Gastrocnemius medialis (tissue), 4 donors: ENCODE measurements at places on chromosomes 1 and 21. TPM values are rescaled to one million over a fixed set of nuclear protein-coding genes. Genes with fewer than 3 reads are reported as not detected.

GRCh38 chr1:235074523-235075047 is 54.1 kb downstream of the TOMM20 start:
- DNase-seq: peak; percentile 70
- peak overlapping the region; percentile 32 for H3K4me3 ChIP-seq
- no peaks in the 10 kb centered on the region for H3K36me3 ChIP-seq
- H3K27me3 ChIP-seq: no peaks in the 10 kb centered on the region

DNA sequence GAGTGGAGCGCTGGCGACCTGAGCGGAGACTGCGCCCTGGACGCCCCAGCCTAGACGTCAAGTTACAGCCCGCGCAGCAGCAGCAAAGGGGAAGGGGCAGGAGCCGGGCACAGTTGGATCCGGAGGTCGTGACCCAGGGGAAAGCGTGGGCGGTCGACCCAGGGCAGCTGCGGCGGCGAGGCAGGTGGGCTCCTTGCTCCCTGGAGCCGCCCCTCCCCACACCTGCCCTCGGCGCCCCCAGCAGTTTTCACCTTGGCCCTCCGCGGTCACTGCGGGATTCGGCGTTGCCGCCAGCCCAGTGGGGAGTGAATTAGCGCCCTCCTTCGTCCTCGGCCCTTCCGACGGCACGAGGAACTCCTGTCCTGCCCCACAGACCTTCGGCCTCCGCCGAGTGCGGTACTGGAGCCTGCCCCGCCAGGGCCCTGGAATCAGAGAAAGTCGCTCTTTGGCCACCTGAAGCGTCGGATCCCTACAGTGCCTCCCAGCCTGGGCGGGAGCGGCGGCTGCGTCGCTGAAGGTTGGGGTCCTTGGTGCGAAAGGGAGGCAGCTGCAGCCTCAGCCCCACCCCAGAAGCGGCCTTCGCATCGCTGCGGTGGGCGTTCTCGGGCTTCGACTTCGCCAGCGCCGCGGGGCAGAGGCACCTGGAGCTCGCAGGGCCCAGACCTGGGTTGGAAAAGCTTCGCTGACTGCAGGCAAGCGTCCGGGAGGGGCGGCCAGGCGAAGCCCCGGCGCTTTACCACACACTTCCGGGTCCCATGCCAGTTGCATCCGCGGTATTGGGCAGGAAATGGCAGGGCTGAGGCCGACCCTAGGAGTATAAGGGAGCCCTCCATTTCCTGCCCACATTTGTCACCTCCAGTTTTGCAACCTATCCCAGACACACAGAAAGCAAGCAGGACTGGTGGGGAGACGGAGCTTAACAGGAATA is 4.2 kb downstream of the TFAP2E start:
- H3K4me3 ChIP-seq: peak overlapping the region; percentile 51
- H3K27ac ChIP-seq: no peak overlapping the region
- H3K27me3 ChIP-seq: peaks cover 55% of the 10 kb centered on the region
- no peak for DNase-seq
- no peaks in the 10 kb centered on the region for H3K4me1 ChIP-seq
- H3K36me3 ChIP-seq: no peaks in the 10 kb centered on the region

GRCh38 chr1:1599030-1599934 is 653 bp downstream of the FNDC10 start:
- no peak overlapping the region for H3K27ac ChIP-seq
- no peak overlapping the region for H3K4me3 ChIP-seq
- H3K27me3 ChIP-seq: peaks cover 34% of the 10 kb centered on the region
- DNase-seq: no peak

- no peaks in the 10 kb centered on the region for H3K4me1 ChIP-seq
- no peak overlapping the region for H3K4me3 ChIP-seq
- no peak overlapping the region for H3K27ac ChIP-seq
Observed at GRCh38 chr1:177977141-177977540, 7.3 kb upstream of the SEC16B start.

- H3K4me1 ChIP-seq: no peaks in the 10 kb centered on the region
- DNase-seq: no peak
- no peaks in the 10 kb centered on the region for H3K27me3 ChIP-seq
- no peaks in the 10 kb centered on the region for H3K36me3 ChIP-seq
Observed at GRCh38 chr1:12757836-12758235, 11.8 kb downstream of the CFAP107 start.

DNA sequence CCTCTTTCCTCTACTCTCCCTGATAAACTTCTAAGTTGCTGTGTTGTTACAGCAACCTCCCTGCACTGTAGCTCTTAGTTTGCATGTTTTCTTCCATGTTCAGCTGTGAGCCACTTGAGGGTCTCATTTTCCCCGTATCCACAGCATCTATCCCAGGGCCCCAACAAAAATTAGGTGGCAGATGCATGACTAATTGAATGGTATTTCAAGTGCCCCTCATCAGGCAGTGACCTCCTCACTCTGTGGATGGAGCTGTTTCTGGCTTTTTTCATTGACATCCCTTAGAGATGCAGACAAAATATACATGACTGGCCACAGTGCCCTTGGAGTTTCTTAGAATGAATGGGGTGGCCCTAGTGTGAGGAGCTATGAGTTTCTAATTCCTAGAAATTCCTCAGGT is 3.4 kb downstream of the CASQ2 start:
- no peaks in the 10 kb centered on the region for H3K36me3 ChIP-seq
- no peak for DNase-seq
- peak overlapping the region; percentile 69 for H3K27ac ChIP-seq

DNA sequence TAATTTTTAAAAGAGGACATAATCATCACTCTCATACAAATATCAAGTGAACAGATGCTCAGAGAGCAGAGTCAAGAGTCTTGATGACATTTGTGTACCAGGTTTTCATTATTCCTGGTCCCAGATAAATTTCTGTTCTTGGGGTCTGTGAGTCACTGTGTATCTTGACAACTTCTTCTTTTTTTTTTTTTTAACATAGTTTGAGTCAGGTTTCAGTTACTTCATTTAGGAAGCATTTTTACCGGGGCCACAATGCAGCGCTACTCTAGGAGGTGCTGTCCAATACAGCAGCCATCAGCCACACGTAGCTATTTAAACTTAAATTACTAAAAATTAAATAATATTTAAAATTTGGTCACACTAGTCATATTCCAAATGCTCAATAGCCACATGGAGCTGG is 188.1 kb upstream of the SAMSN1 start:
- no peak overlapping the region for H3K4me3 ChIP-seq
- no peaks in the 10 kb centered on the region for H3K4me1 ChIP-seq
- DNase-seq: no peak

DNA sequence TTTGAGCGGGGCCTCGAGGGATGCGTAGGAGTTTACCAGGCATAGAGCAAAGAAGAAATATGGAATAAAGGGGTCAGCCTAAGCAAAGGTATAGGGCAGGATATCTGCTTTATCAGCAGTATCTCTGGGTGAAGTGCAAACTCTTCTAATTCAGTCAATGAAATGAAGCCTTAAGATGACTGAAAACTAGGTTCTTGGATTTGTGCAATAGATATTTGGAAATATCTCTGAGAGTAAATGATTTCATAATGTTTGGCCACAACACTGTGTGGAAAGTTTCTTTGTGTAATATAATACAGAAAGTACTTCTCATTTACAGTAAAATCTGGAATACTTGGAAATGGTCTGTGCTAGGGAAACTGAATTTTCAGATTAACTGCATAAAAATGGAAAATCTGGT is 26.1 kb downstream of the KCNJ15 start:
- no peak overlapping the region for H3K4me3 ChIP-seq
- H3K27me3 ChIP-seq: no peaks in the 10 kb centered on the region
- H3K36me3 ChIP-seq: no peaks in the 10 kb centered on the region
- H3K27ac ChIP-seq: no peak overlapping the region
- H3K4me1 ChIP-seq: no peaks in the 10 kb centered on the region

- H3K27ac ChIP-seq: no peak overlapping the region
- H3K36me3 ChIP-seq: no peaks in the 10 kb centered on the region
- H3K27me3 ChIP-seq: no peaks in the 10 kb centered on the region
- no peak for DNase-seq
- no peak overlapping the region for H3K4me3 ChIP-seq
- H3K4me1 ChIP-seq: peaks cover 9% of the 10 kb centered on the region
Observed at GRCh38 chr1:7615138-7615537, 156.0 kb upstream of the VAMP3 start.

- no peaks in the 10 kb centered on the region for H3K4me1 ChIP-seq
- no peaks in the 10 kb centered on the region for H3K36me3 ChIP-seq
- H3K27me3 ChIP-seq: no peaks in the 10 kb centered on the region
- no peak overlapping the region for H3K4me3 ChIP-seq
Observed at GRCh38 chr1:151846062-151846568, 6.5 kb upstream of the C2CD4D start.

GRCh38 chr1:31523012-31523411 is 53.3 kb upstream of the TINAGL1 start:
- no peak overlapping the region for H3K4me3 ChIP-seq
- no peak overlapping the region for H3K27ac ChIP-seq
- H3K27me3 ChIP-seq: no peaks in the 10 kb centered on the region

- H3K4me1 ChIP-seq: peaks cover 5% of the 10 kb centered on the region
- H3K27me3 ChIP-seq: no peaks in the 10 kb centered on the region
- no peaks in the 10 kb centered on the region for H3K36me3 ChIP-seq
- no peak for DNase-seq
- no peak overlapping the region for H3K27ac ChIP-seq
Observed at GRCh38 chr21:16070207-16070651, 340.4 kb downstream of the USP25 start.

DNA sequence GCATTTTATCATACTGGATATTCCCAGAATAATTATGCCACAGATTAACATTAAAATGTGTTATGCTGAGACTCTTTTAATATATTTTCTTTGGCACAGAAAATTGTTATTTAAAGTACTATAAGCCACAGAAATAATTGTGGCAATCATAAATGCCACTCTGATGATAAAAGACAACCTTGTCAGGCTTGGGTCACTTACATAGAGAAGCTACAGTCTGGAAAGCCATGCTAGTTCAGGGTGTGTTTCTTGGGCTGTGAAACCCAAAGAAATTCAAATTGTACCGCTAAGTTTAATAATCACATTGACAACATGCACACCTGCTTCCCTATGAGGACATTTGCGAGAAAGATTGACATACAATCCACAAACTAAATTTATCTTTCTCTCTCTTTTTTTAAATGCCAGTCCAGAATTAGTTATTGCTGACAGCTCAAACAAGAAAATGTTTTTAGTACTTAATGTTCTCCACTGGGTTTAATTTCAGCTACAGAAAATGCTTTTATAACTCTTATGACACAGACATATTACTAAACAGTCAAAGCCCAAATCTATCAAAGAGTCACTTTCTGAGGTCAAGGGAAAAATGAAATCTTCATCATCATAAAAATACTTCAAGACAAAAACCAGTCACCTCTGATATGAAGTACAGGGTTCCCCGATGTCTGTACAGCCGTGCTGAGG is 38.7 kb downstream of the TTC13 start:
- H3K36me3 ChIP-seq: no peaks in the 10 kb centered on the region
- no peak overlapping the region for H3K4me3 ChIP-seq
- no peak overlapping the region for H3K27ac ChIP-seq
- H3K27me3 ChIP-seq: no peaks in the 10 kb centered on the region
- peaks cover 14% of the 10 kb centered on the region for H3K4me1 ChIP-seq

CADM3 gene
- total RNA-seq: 1.2 TPM

PAQR6 gene
- total RNA-seq: not detected

RGS16 gene
- 0.52 TPM for total RNA-seq

LHX8 gene
- total RNA-seq: not detected

ZNF593OS gene
- 0.66 TPM for total RNA-seq
